ENCODE measurements at places on chromosomes 5 and 9.

DNA sequence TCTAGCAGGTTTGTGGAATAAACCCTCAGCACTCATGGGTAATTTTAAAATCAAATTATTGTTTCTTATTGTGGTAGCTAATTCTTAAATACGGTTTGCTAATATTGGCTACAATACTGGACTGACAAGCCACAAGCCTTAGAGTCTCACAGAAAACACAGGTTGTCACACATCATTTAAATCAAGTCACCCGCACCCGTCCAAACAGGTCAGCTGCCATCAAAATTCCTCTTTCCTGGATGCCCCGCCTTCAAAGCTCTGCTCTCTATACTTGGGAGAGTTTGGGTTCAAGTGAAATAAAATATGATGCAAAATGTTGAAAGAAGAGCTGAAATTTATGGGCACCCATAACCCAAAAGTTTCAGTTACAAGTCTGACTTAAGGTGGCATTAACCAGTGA, 12.3 kb upstream of the SUSD1 start:
- no peak for DNase-seq

DNA sequence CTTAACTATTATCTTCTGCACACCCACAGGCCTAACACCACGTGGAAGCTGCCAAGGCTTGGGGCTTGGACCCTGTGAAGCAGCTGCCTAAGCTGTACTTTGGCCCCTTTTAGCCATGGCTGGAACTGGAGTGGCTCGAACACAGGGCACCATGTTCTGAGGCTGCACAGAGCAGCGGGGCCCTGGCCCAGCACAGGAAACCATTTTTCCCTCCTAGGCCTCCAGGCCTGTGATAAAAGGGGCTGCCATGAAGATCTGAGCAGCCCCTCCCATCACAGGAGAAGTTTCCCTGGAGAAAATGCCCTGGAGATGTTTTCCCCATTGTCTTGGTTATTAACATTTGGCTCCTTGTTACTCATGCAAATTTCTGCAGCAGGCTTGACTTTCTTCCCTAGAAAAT, 126.3 kb downstream of the MELK start:
- no peak for DNase-seq

DNA sequence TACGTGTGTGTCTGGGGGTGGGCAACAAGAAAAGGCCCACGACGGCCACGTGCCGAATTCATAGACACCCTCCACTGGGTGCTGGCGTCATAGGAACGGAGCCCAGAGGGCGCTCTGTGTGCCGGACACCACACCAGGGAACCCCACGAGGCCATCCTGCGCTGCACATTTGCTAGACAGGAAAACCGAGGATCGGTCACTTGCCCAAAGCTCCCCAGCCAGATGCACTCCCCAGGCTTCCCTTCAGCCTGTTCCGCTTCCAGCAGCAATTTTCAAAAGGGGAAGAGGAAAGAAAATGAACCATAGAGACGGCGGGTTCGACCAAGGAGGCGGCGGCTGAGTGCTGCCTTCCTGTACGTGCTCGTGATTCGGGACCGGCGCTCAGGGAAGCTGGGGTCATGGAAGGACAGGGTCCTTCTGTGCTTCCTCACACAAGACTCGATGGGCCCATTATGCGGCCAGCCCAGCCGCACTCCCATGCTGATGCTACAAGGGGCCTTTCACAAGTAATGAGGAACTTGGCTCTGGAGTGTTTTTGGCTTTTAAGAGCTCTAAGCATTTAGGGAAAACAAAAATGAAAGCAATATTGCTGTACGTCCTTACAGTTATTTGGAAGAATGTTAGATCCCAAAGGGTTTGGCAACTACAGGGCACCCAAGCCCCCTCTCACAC, 124.6 kb upstream of the SARDH start:
- no peak for DNase-seq

DNA sequence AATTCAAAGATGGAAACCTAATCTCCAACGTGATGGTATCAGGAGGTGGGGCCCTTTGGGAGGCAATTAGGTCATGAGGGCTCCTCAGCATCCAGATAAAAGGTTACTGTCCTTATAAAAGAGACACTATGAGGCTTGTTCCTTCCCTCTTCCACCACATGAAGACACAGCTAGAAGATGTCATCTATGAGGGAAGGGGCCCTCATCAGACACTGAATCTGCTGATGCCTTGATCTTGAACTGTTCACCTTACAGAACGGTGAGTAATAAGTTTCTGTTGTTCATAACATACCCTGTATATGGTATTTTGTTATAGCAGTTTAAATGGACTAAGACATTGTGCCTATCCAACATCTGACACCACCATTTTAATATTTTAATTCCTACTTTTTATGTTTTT, 19.7 kb upstream of the CCNH start:
- no peak for DNase-seq

DNA sequence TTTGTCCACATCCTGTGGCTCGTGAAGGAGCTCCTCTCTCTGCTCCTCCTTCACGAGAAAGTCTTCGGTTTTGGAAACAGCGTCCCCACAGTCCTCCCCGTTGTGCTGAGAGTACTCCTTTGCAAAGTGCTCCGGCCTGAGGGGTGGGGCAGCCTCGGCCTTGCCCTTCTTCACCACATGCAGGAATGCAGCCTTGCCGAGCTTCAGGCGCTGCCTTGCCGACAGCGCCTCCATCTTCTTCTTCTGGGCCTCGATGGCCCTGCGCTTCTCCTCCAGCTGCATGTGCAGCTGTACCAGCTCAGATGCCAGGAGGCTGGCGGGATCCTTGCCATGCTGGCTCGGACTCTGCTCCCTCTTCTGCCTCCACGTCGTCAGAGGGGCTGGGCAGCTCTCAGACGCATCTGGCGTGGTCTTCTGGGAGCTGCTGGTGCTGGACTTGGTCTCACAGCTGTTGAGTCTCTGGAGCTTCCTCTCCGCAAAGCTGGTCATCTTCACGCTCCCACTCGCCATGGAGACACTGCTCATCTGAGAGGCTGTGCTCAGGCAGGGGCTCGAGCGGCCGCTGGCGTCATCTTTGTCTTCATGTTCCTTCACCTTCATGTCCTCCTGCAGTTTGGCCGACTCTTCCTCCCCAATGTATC, 85.5 kb downstream of the CAMSAP1 start:
- no peak for DNase-seq

DNA sequence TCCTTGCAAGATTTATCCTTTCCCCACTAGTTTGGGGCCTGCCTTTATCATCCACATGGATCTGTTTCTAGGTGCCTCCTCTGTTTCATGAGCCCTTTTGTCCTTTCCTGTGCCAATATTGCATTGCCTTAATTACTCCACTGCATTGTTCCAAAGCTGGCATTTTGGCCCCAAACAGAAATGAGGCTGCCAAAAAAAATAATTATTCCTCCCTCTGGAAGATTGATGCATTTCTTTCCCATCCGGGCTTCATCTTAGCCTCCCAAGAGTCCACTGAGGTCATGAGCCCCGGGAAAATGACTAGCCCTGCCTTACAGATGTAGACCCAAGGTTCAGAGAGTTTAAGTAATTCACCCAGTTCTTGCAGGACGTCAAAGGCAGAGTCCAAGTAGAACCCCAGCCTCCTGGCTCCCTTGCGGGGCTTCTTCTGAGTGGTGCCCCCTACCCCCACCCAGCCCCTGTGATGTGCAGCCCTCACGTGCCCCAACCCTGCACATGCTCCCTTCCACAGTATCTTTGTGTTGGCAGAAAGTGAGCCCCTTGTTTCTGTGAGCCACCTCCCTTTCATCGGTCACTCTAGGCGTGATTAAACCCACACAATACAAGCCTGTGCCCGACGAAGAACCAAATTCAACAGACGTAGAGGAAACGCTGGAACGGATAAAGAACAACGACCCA, 62.1 kb downstream of the TMOD1 start:
- DNase-seq: no peak

DNA sequence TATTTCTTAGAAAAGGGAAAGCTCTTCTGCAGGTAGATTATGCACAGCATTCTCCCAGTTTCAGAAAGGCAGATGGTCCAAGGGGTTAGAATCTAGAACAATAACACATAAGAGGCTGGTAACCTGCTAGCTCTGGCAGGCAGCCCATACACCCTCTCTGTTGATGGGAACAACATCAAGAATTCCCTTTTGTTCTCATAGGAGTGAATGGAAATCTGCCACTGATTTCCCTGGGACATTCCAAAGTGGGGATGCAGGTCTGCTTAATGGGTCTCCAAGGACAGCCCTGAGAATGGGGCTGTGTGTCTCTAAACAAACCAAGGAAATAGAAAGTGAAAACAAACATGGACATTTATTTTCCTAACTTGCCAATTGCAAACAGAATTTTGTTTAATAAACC, 456.8 kb downstream of the EBF1 start:
- DNase-seq: no peak
